ENCODE measurements at places on chromosomes 5 and 9. TPM values are rescaled to one million over a fixed set of nuclear protein-coding genes. Genes with fewer than 3 reads are reported as not detected.

- no peak for DNase-seq
These were observed 27.7 kb upstream of the SSBP2 start for GRCh38 chr5:81778642-81779041.

PCDHGB1 gene
- 0.59 TPM for total RNA-seq

DNA sequence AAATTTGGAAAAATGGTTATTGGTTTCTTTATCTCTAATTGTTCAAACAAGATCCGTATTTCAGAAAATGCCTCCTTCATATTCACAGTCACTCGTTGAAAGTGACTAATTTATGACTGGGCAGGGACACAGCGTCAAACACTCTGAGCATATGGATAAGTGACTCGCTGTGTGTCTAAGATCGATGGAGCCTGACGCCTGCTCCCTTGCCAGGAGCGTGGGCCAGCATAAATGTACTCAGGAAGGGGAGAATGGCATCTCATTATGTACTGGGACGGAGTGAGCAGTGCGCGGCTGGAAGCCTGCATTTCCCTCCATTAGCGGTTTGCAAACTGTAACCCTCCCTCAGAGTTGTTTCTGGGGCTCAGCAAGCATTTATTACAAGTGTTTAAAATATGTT is 79.8 kb upstream of the CAST start:
- no peak for DNase-seq

C5orf63 gene
- 1.7 TPM for total RNA-seq

GRCh38 chr9:126158588-126159429 is 167.8 kb upstream of the MVB12B start:
- no peak for DNase-seq

PCDHB3 gene
- total RNA-seq: 0.35 TPM
